ENCODE measurements at places on chromosomes 1 and 21.

DNA sequence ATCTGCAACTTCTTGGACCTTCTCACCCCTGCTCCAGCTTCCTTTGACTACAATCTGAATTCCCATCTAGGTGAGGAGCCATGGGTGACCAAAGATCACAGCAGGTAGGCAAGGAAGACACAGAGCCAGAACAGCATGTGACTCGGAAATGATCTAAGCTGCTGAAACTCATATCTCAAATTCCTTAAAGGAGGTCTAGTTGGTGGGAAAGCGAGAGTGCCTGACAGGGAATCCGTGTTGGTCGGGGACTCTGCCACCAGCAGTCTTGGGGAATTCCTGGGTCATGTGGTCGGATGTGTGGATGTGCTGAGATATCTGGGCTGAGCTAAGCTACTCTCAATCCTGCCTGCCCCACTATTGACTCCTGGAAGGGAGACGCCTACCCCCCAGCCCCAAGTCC is 3.2 kb upstream of the NUAK2 start:
- DNase-seq = no peak

GRCh38 chr1:231923491-231924041 is 297.0 kb downstream of the DISC1 start:
- DNase-seq = no peak

GRCh38 chr1:60864722-60865121 is 217.6 kb upstream of the NFIA start:
- no peak for DNase-seq

- DNase-seq = no peak
These were observed 23.1 kb downstream of the DYRK3 start for GRCh38 chr1:206658264-206658980.

- DNase-seq = no peak
These were observed 4.4 kb downstream of the RCSD1 start for GRCh38 chr1:167634435-167634834.

- no peak for DNase-seq
These were observed 2.9 kb downstream of the CD1B start for GRCh38 chr1:158328426-158328825.

- DNase-seq = no peak
These were observed 11.6 kb downstream of the IL6R start for GRCh38 chr1:154416471-154417337.

DNA sequence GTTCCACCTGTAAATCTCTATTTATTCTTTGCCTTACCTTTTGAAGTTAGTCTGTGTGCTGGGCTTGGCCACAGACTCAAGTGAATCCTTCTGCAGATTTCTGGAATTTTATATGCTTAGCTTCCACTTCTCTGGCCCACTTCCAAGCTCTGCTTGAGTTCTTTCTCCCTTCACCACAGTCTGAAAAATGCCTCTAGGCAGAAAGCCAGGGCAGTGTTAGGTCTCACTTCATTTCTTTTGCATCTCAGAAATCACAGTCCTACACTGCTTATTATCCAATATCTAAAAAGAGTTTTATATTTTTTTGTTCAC is 48.9 kb downstream of the INKA2 start:
- DNase-seq = no peak

GRCh38 chr1:26158908-26159742 is at the start of gene FAM110D:
TSS of gene FAM110D (plus strand) at chr1:26159079. CDS start at chr1:26161292, 2,213 bp downstream.
- DNase-seq = no peak

GRCh38 chr1:209266590-209267205 is 316.8 kb upstream of the CAMK1G start:
- no peak for DNase-seq

- DNase-seq = no peak
These were observed 2.2 kb downstream of the SLFNL1 start for GRCh38 chr1:41019353-41019745.

GRCh38 chr1:34924759-34925555 is 4.5 kb downstream of the DLGAP3 start:
- peak; percentile 54 for DNase-seq

GRCh38 chr1:77538956-77539518 is 143.4 kb downstream of the ZZZ3 start:
- no peak for DNase-seq

DNA sequence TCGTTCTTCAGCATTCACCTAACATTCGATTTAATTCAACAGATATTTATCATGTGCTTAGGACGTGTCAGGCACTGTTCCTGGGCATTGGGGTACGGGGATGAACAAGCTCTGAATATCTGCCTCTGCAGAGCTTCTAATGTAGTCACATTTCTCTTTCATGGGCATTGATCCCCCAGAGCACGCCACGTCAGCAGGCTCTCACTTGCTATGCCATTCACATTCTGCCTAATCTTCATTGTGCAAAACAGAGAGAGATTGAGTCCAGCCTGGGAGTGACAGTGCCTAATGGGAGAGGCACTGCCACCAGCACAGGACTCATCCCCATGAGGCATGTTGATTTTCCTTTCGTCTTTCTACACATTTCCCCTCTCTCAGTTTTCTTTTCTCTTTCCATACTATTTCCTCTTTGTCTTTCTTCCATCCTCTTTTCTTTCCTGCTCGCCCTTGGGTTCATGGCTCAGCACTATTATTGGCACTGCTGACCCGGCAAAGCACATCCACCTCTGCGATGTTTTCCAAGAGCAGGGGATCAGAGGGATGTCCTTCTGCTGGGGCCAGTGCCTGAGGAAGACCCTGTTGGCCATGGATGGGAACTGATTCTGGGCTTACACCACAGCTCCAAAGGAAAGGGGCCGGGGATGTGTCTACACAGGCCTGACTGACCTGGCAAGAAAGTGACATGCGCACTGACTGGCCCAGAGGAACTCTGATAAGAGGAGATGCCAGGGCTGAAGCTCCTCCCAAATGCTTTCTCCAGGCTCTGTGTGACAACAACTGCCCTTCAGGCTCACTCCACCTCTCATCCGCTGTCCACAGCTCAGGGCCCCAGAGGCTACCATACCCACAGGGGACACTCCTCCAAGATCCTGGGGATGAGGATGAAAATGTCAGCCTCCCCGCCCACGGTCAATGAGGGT is 195.9 kb downstream of the TOMM20 start:
- peak; percentile 72 for DNase-seq

DNA sequence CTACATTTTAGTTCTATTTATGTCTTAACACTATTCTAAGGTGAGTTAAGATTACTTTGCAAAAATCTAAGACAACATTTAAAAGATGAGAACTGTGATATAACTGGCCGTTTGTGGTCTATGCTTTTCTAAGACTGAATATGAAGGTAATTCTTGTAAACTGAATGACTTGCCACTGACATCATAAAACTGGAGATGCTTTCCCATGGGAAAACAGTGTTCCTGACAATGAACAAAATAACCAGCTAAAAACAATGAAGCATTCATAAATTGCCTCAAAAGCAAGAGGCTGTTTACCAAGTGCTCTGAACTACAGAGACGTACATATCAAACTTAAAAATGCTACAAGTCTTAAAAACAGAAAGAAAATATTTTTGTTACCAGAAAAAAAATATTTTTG is 54.7 kb downstream of the APP start:
- no peak for DNase-seq

- DNase-seq = no peak
These were observed 160.7 kb upstream of the LMO4 start for GRCh38 chr1:87167848-87168525.

DNA sequence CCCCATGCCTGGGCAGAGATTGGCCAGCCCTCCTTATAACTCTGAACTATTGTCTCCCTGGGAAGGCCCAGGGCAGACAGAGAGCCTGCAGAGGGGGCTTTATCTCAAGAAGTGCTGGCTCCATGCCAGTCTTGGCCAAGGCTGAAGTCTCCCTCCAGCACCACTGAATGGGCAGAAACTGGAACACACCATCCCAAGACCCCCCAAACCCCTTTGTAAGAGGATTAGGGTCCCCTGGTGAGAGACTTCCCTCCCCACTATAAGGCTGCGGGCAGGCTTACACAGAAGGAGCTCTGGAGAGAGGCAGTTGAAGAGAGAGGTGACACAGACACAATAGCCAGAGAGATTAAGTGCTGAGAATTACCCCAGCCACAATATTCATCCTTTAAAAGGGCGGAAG is 97.2 kb downstream of the NAV1 start:
- no peak for DNase-seq

DNA sequence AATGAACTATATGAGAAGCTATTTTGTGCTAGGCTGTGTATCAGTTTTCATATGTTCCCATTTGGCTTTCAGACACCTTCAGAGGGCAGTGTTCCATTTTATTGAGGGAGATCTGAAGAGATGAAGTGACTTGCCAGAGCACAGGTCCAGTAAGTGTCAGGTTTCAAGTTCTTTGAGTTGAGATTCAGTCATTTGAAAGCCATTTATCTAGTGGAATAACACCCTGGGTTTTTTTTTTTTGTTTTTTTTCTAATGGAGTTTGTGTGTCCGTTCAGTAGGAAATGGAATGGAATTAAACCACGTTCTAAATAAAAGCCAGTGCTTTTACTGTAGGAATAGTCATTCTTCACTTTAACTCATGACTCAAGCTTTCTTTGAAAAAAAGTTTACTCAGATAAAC is 652.9 kb upstream of the USP24 start:
- DNase-seq = no peak

DNA sequence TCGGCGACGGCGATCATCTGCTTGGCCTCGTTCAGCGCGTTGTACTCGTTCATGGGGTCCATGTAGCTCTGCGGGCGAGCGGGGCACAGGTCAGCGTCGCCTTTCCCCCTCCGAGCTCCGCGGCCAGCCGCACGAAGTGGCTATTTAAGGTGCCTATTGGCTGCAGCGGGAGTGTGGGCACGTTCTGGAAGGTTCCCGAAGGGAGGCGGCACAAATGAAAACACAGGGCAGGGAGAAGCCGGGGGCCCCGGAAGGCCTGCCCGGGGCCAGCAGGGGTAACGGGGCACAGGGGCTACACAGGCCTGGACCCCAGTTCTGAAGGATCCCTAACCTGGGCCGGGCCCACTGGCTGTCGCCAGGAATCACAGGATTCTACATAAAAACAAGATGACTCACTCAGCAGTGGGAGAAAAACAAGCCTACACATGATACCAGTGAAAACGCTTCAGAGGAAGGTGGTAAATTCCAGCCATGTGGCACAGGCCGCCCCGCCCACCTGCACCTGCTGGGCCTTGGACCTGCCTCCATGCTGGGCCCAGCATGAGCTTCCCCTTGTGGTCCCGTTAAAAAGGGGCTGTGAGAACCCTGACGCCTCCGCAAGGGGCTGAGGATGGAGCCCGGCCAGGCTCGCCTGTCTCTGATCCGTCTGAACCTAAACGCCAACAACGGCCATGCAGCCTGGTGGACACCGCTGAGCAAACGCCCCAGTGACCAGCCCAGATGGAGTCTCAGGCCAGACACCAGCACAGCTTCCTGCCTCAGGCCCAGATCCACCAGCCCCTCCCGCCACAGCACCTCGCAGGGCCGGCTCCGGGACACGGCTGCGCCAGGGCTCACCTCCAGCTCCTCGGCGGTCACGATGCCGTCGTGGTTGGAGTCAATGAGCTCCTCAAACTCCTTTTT is 3.9 kb upstream of the TNFRSF4 start:
- DNase-seq = no peak

DNA sequence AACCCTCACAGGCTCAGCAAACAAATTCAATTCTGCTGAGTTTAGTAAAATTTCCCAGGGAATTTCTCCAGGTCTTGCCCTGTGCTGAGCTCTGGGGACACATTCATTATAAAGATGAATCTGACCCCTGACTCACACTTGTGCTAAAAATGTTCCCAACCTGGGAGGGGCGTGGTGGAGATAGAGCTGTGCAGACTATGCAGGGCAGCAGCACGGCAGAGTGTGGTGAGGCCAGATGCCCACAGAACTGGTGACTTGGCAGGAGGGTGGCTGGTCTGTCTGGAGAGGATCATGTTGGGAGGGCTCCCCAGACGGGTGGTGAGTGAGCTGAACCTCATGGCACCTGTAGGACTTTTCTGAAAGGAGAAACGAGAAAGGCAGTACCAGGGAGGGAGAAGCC is 31.6 kb downstream of the FAAH start:
- DNase-seq = no peak

DNA sequence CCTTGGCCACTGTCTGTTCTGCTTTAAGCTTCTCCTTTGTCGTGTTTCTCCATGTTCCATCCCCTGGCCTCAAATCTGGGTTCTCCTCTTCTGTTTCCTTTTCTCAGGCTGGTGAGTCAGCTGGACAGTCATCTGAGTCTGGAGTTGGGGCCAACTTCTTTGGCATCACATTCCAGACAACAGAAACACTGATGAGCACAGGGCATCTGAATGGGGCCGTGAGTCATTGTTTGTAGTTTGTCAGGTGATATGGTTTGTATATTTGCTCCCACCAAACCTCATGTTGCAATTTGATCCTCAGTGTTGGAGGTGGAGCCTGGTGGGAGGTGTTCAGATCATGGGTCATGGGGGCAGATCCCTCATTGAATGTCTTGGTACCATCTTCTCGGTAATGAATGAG is 14.3 kb upstream of the OLIG2 start:
- DNase-seq = no peak

DNA sequence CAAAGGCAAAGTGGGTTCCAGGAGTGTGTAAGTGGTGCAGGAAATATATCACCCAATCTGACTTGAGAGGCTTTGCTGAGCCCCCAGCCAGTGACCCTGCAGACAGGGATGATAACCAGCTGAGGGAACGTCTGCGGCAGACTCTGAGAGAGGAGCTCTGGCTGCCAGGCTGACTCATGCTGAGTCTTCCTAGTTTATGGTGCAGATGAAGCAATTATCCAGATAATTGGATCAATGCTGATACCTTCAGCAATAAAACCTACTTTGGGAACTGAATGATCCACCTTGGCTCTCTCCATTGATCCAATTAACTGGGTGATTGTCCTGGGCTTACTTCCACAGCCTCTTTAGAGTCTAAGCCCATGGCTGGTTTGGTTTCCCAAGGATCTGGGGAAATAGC is 7.3 kb downstream of the C8B start:
- no peak for DNase-seq

DNA sequence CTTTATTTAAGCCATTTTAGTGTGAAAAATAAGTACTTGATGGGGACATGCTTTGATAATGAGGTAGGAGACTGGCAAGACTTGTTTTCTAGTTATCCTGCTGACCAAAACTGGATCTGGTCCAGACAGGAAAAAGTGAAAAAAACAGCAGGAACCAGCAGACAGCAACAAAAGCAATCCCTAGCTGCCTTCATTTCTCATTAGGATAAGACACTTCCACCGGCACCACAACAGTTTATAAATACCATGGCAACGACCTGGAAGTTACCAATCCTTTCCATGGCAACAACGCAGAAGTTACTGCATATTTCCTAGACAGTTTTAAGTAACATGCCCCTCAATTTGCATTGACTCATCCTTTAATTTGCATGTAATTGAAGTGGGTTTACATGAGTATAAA is 993.8 kb upstream of the NCAM2 start:
- no peak for DNase-seq

- DNase-seq = no peak
These were observed 59.6 kb downstream of the CAMK2N1 start for GRCh38 chr1:20426371-20426770.
